ENCODE measurements at places on chromosomes 16 and 17.

DNA sequence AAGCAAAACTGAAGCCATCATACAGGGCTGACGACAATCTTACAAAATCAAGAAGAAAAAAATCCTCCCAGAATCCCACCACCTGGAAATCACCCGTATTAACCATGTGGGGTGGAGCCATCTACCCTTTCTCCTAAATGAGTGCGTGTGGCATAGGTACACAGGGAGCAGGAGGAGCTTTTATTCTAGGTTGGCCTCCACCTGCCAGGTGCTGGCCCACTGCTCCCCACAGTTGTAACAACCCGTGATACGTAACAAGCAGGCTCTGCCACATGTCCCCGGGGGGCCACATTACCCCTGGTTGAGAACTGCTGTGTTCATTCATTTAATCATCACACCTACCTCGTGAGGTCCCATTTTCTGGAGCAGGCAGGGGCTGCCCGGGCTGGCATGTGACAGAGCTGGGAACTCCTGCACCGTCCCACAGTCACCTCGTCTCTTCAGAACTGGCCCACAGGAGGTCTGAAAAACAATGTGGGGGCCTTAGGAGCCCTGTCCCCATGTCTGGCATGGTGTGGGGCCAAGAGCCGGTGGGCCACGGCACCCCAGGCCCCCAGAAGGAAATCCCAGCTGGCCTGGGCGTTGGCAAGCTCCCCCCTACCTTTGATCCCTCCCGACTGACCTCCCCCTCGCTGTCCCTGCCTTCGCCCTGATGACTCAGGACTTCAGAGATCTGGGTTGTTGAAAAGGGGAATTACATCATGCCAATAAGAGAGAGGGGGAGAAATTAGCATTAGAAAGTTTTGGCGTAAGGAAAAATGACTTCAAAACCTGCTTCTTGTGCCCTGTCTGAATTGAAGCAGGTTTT, 12.9 kb downstream of the CMIP start:
- peak; percentile 40 for DNase-seq

DNA sequence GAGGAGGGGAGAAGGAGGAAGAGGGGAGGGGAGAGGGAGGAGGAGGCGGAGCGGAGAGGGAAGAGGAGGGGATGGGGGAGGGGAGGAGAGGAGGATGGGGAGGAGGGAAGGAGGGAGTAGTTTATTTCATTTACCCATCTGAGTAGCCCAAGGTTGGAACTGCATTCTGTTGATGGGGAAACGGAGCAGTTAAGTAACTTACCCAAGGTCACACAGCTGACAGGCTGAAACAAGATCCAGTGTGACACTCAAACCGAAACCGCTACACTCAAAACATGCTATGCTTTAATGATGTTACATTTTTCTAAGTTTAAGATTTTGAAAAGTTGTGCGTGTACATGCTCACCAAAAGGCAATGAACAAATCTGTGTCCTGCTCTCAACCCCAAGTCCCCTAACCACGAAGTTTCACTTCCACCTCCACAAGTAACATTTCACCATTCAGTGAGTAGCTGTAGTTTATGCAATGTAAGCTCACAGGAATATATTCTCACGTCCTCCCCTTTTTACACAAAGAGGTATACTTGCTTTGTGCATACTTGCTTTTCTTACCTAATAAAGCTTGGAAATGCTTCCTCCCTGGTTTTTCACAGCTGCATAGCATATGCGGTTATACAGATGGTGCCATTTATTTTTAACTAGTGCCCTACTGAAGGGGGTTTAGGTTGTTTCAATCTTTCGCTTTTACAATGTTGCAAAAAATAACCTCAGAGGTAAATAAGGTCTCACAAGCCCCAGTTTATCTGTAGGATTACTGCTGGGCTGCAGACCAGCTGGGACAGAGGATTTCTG, 275.3 kb downstream of the PARN start:
- DNase-seq: no peak

DNA sequence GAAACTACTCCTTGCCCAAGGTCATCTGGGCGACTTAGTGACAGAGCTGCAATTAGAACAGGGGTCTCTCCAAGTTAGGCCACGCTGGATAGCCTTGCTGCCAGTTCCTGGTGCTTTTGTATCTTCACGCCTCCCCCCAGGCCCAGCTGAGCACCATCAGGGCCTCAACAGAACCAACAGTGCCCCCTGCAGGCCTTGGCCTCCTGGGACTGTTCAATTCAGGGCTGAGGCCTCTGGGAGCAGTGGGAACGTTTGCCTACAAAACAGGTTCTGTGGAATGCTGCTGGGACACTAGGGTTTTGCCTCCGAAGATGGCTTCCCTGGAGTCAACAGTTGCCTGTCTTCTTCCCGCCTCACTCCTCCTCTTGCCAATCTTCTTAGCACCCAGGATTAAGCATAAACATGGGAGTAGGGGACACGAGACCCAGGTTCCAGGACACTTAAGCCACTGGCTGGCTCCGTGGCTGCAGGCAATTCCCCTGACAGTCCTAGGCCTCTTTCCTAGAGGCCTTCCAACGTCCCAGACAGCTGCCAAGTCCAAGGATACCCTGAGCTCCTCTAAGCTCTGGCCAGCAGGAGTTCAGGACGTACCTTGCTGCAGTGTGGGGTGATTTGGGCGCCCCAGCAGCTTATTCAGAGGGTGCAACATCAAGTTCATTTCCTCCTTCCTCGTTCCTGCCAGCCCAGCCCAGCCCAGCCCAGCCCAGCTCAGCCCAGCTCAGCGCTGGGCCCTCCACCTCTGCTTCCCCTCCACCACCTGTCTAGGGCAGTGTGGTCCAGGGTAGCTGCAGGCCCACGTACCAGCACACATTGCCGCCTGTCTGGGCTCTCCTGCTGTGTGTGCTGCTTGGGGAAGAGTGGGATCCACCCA, 246.6 kb upstream of the RPL38 start:
- no peak for DNase-seq

DNA sequence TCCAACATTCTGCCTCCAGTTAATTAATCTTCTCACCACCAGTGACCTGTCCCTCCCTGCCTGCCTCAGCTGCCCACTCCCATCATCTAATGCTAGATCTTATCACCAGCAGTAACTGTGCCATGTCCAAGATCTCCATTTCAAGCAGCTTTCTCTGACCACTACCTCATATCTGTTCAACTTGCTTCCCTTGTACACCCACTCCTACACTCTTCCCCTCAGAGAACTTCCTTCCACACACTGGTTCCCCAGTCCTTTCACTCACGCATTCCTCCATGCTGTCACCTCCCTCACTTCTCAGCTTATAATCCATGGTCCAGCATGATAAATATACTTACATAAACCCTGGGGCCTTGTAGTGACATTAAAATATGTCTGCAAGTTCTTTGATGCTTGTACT, 31.8 kb upstream of the DYNLL2 start:
- no peak for DNase-seq

DNA sequence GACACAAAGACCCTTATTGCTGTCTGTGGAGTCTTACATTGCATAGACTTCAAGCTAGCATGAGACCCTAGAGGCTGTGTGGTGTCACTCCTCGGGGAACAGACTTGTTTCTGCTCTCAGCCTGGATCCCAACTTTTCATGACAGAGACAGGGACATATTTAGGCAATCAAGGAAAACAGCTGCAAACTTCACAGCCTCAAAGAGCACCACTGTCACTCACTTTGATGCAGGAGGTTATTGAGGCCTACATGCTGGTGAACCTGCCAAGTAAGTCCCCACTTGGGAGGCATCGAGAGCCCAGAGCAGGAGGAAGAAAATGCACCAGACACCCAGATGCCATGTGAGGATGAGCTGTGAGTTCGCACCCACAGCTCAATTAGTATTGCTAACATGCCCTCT, 10.3 kb downstream of the CBLN1 start:
- DNase-seq: no peak

- no peak for DNase-seq
Measured at GRCh38 chr16:4463522-4464163, 10.8 kb downstream of the NMRAL1 start.

DNA sequence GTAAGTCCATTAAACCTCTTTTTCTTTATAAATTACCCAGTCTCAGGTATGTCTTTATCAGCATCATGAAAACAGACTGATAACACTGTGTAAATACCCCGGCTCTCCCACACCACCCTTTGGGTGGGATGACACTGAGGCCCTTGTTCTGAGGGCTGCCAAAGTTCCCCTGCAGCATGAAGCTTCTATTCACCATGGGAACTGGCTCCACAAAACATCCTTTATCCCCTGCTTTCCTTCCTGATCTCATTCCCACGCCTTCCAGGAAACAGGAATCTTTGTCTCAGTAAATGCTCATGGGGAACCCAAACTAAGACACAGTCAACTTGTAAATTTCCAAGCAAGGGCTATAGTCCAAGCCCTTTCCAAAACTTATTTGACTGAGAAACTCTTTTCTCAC, 88.4 kb downstream of the ABCC12 start:
- no peak for DNase-seq

GRCh38 chr16:61385392-61386071, 650.7 kb downstream of the CDH8 start:
- no peak for DNase-seq

DNA sequence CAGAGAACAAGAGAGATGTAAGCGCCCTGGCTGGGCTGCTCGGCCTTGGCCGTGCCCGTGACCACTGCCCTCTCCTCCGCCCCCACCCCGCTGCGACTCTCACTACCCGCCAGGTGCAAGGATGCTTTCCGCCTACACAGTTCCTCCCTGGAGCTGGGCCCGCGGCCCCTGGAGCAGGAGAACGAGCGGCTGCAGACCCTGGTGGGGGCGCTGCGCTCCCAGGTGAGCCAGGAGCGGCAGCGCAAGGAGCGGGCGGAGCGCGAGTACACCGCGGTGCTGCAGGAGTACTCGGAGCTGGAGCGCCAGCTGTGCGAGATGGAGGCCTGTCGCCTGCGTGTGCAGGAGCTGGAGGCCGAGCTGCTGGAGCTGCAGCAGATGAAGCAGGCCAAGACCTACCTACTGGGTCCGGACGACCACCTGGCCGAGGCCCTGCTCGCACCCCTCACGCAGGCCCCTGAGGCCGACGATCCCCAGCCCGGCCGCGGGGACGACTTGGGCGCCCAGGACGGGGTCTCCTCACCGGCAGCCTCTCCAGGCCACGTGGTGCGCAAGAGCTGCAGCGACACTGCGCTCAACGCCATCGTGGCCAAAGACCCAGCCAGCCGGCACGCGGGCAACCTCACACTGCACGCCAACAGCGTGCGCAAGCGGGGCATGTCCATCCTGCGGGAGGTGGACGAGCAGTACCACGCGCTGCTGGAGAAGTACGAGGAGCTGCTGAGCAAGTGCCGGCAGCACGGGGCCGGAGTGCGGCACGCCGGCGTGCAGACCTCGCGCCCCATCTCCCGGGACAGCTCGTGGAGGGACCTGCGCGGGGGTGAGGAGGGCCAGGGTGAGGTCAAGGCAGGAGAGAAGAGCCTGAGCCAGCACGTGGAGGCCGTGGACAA, 9.2 kb upstream of the MRPL58 start:
- no peak for DNase-seq

DNA sequence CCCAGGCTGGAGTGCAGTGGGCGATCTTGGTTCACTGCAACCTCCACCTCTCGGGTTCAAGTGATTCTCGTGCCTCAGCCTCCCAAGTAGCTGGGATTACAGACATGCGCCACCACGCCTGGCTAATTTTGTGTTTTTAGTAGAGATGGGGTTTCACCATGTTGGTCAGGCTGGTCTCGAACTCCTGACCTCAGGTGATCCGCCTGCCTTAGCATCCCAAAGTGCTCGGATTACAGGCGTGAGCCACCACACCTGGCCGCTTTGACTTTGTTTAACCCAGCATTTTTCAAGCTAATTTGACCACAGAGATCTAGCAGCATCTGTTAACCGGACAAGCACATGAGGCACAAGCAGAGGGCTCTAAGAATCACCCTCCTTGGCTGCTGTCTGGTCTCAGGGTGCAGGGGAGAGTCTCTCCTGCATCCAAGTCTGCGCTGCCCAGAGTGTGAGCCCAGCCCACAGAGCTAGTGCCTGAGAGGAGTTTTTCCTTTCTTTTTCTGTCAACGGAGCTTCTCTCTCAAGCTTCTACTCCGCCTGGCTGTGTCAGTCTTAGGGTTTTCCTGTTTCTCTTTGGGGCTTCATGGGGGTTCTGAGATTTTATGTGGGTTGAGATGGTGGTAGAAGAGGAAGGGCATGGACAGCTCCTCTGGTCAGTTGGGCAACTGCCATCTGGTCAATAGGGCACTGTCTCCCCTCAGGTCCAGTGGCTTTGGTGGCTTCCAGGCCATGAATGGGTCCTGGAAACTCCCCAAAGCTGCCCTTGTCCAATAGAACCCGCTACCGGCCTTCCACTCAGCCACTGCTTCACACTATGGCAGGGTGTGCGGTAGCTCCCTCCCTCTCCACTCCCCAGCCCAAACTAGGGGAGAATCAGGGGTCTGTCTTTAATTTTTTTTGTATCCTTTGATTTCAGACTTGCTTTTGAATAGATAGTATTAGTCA, 59.6 kb downstream of the TNFRSF13B start:
- no peak for DNase-seq

- DNase-seq: no peak
Measured at GRCh38 chr16:89949121-89949742, 677 bp downstream of the DEF8 start.

GRCh38 chr16:81004646-81005353, 1.9 kb downstream of the CMC2 start:
- DNase-seq: no peak

DNA sequence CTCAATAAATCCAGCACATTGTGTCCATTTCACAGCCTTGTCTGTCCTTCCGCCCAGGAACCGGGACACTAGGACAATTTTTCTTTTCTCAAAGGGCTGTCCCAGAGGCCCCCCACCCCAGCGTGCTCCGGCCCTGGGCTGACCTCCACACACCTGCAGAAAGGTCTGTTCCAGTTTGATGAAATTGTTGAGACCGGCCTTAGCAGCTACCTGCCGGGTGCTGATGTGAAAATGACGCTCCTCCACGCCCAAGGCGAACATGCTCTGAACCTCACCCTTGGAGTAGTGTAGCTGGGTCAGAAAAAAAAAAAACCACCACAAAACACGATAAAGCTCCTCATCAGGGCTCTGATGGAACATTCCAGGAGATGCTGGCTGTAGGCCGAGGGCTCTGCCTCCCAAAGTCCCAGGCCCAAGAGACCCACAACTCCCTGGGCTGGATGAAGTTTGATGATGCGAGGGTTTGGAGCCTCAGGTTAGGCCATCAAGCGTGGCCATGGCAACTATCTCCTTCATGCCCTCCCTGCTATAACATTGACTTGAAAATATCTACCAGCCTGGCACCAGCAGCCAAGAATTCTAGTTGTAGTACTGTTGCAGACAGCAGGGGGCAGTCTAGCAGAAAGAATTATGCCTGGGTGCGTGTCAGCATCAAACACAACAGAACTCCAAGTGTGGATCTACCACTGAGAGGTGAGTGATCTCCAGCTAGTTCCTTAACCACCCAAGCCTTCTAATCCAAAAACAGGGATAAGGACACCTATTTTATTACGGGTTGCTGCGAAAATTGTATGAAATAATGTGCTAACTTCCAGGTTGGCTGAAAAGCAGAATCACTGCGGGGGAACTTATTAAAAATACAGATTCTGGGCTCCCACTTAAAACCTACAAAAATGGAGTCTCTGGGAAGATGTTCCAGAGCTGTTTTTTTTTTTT, 62.1 kb downstream of the RMI2 start:
- DNase-seq: no peak

- DNase-seq: no peak
Measured at GRCh38 chr17:48930435-48930873, 14.2 kb downstream of the SNF8 start.
